ENCODE measurements at places on chromosomes 2 and 18. TPM values are rescaled to one million over a fixed set of nuclear protein-coding genes. Genes with fewer than 3 reads are reported as not detected.

Gene RIT2
- total RNA-seq: not detected

Gene PKDCC
- 11.3 TPM for total RNA-seq

Gene ZBTB7C
- not detected for total RNA-seq

Gene SERPINB2
- 85.1 TPM for total RNA-seq

Gene DAW1
- total RNA-seq: 2.4 TPM

Gene HOXD8
- total RNA-seq: not detected

Gene IL1A
- 6.4 TPM for total RNA-seq

Gene RAPH1
- total RNA-seq: 126 TPM

Gene C2orf80
- not detected for total RNA-seq

Gene CNDP1
- not detected for total RNA-seq

Gene OTOF
- total RNA-seq: not detected

Gene DIS3L2
- 46.0 TPM for total RNA-seq

Gene HOXD11
- total RNA-seq: not detected

Gene ACSL3
- total RNA-seq: 167 TPM

Gene ADRA2B
- not detected for total RNA-seq

Gene WDR35
- 9.8 TPM for total RNA-seq

Gene DNAJC5G
- not detected for total RNA-seq

Gene FABP1
- total RNA-seq: not detected

Gene RETSAT
- total RNA-seq: 47.2 TPM

Gene ALLC
- total RNA-seq: not detected

Gene TSPYL6
- total RNA-seq: not detected

Gene MAL
- not detected for total RNA-seq

Gene EMILIN1
- 0.19 TPM for total RNA-seq

Gene CCDC178
- total RNA-seq: not detected

Gene TFCP2L1
- total RNA-seq: 21.1 TPM

Gene C2orf72
- 0.66 TPM for total RNA-seq

Gene SPDYA
- 2.0 TPM for total RNA-seq

Gene AQP12A
- total RNA-seq: not detected

Gene RNF125
- total RNA-seq: 0.50 TPM

Gene WNT10A
- total RNA-seq: 3.4 TPM

Gene VAMP8
- 90.8 TPM for total RNA-seq

Gene ANTXR1
- total RNA-seq: 0.86 TPM

Gene SLC30A3
- total RNA-seq: 0.24 TPM

Gene SKA1
- 22.5 TPM for total RNA-seq

Gene FBXO48
- 2.4 TPM for total RNA-seq

Gene MC4R
- total RNA-seq: not detected

Gene REG3A
- not detected for total RNA-seq

Gene GALNT5
- 51.7 TPM for total RNA-seq

Gene DYSF
- 3.2 TPM for total RNA-seq

Gene EHD3
- total RNA-seq: 2.2 TPM

Gene TNFRSF11A
- total RNA-seq: 94.6 TPM

Gene SLC35F6
- total RNA-seq: 36.9 TPM

Gene SEPTIN10
- 64.3 TPM for total RNA-seq

Gene CD207
- not detected for total RNA-seq

Gene MATN3
- 2.3 TPM for total RNA-seq

Gene ERICH2
- total RNA-seq: 2.4 TPM

Gene HOXD9
- not detected for total RNA-seq

Gene UBXN2A
- 12.8 TPM for total RNA-seq

Gene TUBA3E
- total RNA-seq: not detected

Gene UCN
- 4.6 TPM for total RNA-seq

Gene HOXD10
- not detected for total RNA-seq

Gene FRZB
- 0.21 TPM for total RNA-seq

Gene ALPG
- total RNA-seq: not detected

Gene COX5B
- 198 TPM for total RNA-seq

Measured in Calu3 (cell line).